ENCODE measurements at places on chromosomes 12 and 14. TPM values are rescaled to one million over a fixed set of nuclear protein-coding genes. Genes with fewer than 3 reads are reported as not detected.

The LIN7A gene
- 18.3 TPM for total RNA-seq

The DAO gene
- total RNA-seq, result not detected

The GPR65 gene
- total RNA-seq, result under 0.01 TPM

The AICDA gene
- total RNA-seq, result not detected

The AKAP5 gene
- total RNA-seq, result 0.17 TPM

The FAM222A gene
- 0.15 TPM for total RNA-seq

The NYNRIN gene
- total RNA-seq, result 9.6 TPM

The CCDC196 gene
- not detected for total RNA-seq

The PTPRR gene
- total RNA-seq, result not detected

The TOMM20L gene
- total RNA-seq, result not detected

The PPFIA2 gene
- 0.67 TPM for total RNA-seq

The ZDHHC22 gene
- not detected for total RNA-seq

The DNAH10 gene
- total RNA-seq, result under 0.01 TPM

The SLC8A3 gene
- total RNA-seq, result not detected

The TCTN2 gene
- 12.6 TPM for total RNA-seq

The MOAP1 gene
- total RNA-seq, result 7.4 TPM

The ACOT6 gene
- not detected for total RNA-seq

The SLC6A12 gene
- not detected for total RNA-seq

The NFATC4 gene
- total RNA-seq, result 25.4 TPM

All from bronchus fibroblast of lung (primary cell).